Jurkat, Clone E6-1 (cell line): ENCODE measurements at places on chromosomes 16 and 17.

DNA sequence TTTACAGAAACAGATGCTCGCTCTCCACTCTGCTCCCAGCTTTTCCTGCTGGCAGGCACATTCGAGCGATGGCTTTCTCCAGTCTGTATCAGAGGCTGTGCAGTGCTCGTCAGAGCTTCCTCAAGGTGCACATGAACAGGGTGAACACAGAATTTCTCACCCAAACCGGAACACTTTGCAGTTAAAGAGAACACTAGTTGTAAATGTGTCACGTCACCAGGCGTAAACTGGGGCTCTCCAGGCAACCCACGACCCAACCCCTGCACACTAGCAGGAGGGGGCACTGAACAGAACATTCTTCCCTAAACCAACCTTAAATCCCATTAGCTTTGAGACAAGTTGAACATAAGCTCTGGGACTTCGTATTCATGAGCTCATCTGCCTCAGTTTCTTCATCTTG is 119.0 kb downstream of the RMI2 start:
- DNase-seq, result no peak

DNA sequence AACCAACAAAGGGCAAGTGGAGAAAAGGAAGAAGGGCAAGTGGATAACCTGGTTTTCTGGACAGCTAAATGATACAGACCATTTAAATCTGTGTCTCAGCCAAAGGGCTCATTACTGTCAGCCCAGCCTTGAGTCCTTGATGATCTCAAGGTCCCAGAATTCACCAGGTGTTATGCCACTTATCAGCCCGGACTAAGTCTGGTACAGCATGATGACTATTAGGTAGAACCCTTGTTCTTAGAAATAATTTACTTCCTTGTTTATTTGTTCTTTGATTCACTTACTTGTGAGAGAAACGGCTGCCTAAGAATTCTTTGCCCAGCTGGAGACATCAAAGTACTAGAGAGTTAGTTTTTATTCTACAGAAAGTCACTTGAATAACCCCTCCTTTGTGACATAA is 3.5 kb downstream of the PDILT start:
- DNase-seq, result no peak

- DNase-seq, result no peak
Measured at GRCh38 chr17:45018848-45019711, 32.4 kb downstream of the DCAKD start.

DNA sequence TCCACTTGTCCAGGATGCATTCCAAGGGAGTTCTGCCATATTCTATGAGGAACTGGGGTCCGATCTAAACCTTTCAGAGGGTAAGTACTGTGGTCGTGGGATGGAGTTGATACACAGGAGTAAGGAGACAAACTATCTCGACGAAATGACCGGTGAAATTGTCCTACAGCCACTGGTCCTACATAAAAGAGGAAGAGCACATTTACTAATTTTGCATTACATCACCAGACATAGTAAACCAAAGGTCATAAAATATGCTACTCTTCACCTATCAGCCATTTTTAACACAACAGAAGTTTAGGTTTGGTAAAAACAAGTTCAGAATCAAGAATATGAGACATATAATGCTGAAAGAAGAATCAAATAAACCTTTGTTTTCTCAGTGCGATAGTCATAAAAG is 8.1 kb downstream of the HSF5 start:
- no peak for DNase-seq

DNA sequence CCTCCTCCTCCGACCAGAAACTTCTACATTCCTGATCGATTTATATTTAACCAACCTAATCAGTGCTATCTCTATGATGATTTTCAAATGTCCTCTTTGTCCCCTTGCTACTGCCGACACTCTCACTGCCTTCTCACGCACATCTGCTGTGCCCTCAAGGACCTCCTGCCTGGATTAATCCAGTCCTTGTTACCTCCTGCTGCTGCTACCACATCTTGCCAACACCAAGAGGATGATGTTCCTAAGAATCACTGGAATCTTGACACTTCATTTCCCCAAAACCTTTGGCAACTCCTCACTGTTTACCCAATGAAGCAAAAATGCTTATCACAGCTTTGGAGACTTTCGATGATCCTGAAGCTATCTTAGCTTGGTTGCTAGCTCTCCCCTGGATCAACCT is 287.3 kb upstream of the AXIN2 start:
- DNase-seq, result no peak

DNA sequence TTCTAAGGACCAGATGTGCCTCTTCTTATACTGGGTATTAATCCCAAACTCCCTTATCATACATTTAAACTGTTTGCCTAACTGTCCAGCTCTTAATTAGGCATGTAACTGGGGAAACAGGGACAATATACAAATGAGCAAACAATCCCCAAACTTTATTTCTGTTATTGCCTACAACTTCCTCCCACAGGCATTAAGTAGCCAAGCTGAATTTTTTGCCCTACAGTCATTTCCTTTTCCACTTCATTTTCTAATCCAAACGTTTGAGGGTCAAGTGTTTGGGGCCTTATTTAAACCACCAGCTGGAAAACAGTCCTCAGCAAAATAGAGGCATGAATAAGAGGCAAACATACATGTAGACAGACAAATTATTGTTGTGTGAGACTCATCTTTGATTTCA is 77.4 kb upstream of the CCL2 start:
- DNase-seq, result no peak

DNA sequence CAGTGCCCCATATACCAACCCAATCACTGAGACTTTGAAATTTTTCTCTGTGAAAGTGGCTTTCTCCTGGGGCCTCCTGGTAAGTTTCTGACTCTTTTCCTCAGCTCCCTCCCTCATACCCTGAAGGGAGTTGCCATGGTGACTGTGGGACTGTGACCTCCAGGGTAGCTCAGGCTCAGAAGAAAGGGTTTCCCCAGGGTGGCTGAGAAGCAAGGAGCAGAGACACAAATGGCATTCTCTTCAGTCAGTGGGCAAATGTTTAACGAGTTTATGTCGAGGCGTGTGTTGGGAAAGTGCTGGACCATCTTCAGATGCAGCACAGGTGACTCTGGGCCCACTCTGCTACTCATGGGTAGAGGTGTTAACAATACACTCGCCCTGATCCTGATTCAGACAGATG is 46.8 kb downstream of the MRPS23 start:
- no peak for DNase-seq
